Activated naive CD4-positive, alpha-beta T cell (primary cell): ENCODE measurements at places on chromosomes 1 and 21.

- DNase-seq, result no peak
Measured at GRCh38 chr1:116934586-116935207, 25.0 kb downstream of the PTGFRN start.

GRCh38 chr1:56491441-56491840 is 87.9 kb downstream of the PLPP3 start:
- no peak for DNase-seq

- DNase-seq, result no peak
Measured at GRCh38 chr1:245411245-245412036, 256.7 kb downstream of the KIF26B start.

DNA sequence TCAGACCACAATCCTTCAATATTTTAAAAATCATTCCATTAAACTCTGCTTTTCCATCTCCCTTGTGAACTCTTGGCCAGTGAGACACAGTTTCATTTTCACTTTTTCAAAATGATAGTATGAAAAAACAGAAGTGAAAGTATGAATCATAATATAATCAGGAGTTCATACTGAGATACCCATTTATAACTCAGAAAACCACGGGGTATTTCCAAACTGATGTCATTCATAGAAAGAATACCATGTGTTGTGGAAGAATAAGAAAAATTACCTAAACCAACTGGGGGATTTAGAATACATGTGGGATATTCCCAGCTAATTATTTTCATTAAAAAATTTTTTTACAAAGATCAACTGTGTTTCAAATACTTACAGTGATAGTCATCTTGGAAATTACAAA is 149.9 kb downstream of the MRPL39 start:
- DNase-seq, result no peak

DNA sequence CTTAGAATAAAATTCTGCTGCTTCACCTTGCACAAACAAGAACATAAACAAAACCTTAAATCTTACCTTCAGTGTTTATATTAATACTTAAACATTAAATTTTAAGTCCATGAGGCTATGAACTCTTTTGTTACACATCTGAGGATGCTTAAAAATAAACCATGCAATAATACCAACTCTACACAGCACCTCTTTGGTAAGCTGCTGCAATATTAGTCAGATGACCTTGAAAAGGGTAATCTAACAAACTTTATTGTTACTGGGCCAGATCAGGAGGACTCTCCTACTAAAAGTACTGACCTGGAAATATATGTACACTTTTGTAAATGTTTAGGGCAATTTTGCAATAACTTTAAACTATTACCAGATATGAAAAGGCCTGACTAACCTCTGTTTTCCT is 763 bp downstream of the SIKE1 start:
- no peak for DNase-seq

- no peak for DNase-seq
Measured at GRCh38 chr1:177686933-177687332, 282.9 kb downstream of the SEC16B start.

DNA sequence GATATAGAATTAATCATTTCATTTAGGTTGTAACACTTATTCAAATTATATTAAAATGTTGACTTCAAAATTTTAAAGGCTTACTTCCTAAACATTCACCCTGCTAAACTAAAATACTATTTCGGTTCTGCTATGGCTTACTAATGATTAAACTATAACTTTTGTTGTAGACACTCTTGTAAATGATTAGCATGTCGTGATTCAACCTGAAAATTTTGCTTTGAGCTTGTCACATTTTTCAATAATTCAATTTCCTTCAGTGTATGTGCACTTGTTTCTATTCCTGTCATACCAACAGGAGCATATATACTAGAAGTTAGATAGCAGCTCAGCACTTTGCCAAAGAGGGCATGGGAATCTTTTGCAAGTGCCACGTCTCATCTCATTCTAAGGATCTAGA is 1018.8 kb downstream of the AMY1C start:
- no peak for DNase-seq

DNA sequence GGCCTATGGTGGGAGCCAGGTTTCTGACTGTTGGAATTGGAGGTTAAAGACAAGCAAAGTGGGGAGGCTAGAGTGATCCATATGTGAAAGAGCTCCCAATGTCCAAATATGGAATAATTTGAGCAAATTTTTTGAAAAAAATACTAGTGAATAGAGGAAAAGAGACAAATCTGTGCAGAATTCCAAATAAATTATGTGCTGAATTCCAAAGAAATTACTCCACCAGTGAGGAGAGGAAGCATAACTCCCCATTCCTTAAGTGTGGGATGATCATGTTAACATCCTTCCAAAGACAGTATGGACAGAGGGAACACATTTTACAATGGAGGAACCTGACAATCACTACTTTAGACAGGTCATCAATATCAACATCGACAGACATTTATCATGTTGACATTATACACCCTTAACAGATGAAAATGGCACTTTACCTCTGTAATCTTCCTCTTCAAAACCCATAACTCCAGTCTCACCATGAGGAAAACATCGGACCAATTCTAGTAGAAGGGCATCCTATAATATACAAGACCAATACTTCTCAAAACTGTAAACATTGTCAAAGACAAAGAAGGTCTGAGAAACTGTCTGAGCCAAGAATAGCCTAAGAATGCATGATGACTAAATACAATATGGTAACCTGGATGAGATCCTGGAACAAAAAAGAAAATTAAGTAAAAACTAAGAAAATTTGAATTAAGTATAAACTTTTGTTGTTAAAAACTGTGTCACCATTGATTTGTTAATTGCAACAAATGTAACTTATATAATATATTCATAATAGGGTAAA is 71.5 kb upstream of the RGS4 start:
- no peak for DNase-seq

DNA sequence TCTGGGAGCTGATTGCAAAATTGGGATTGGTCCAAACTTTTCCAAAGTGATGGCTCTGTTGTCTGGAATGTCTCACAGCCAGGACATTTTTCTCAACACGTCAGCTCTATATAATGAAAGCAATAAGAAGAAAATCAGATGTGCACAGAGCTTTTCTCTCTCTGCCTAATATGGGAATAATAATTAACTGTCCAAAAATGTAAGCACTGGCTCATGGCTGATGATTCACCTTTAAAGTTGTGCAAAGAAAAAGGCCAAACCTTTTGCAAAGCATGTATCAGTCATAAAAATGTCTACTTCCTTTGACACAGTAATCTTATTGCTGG is 30.4 kb downstream of the ZNF281 start:
- no peak for DNase-seq

GRCh38 chr1:183098317-183098716 is 75.1 kb downstream of the LAMC1 start:
- DNase-seq, result no peak

- DNase-seq, result no peak
Measured at GRCh38 chr21:26490771-26491170, 82.3 kb downstream of the CYYR1 start.

- no peak for DNase-seq
Measured at GRCh38 chr1:98008373-98008772, 87.5 kb upstream of the DPYD start.

DNA sequence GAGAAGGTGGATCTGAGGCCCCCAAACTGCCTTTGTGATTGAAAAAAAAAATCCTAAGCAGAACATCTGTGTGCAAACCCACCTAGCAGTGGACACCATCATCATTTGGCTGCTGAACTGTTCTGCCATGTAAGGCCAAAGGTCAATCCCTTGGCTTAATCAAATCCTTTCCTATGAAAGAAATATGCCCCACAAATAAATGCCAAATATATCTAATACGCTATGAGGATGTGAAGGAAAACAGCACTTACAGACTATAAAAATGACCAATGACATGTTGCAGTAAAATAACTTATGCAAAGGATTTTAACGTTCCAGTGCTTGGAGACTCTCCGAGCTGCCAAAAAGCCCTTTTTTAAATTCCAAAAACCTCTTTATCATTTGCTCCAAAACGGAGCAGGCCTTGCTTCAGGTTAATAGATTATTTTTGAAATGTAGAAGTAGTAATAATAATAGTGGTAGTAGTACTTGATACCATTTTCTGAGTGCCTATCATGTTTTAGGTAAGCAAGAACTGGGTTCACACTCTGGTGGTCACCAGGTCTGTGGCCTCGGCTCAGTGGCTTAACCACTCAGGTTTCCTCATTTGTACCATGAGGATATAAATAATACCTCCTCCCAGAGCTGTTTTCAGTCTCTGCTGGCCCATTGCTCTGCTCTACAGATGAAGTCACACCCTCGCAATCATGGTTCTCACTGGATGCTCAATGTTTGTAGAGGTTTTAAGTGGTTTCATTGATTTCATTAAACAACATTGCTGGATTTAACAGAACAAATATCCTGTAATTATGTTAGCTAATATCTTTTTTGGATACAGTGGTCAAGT is 47.9 kb upstream of the EDEM3 start:
- DNase-seq, result no peak
